HCT116 (cell line): ENCODE measurements at places on chromosomes 2 and 18.

GRCh38 chr2:157497638-157498314 lies 53.9 kb upstream of the CYTIP start:
- peak; percentile 13 for DNase-seq

DNA sequence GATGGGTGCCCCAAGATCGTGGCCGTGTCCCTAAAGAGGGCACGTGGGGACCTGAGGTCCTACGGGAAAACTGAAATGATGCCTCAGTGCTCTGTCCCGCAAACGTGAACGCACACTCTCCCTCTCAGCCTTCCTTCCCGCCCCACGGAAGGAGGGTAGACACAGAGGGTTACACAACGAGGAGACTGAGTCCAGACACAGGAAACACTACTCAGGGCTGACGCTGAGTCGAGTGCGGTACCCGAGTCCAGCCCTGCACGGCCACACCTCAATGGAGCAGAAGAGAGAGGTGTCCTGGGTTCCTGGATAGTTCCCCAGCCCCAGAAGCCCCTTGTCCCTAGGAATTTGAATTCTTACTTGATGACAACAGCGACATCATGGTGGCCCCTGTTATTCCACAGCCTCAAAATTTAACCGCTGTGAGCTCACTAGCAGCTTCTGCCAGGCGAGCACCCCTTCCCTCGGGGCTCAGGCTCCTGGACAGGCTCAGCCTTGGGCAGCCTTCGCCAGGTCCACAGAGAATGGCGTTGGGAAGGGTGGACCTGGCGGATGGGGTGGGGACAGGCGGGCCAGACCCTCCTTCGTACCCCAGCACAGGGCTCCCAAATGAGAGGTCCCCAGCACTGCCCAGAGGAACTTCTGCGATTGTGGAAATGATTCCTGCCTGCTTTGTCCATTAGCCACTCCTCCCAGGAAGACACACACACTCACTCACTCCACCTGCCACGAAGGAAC lies 980 bp upstream of the RNPEPL1 start:
- DNase-seq, result no peak

GRCh38 chr2:17191223-17191622 lies 327.0 kb downstream of the RAD51AP2 start:
- no peak for DNase-seq

GRCh38 chr2:215880970-215881369 lies 132.4 kb downstream of the MREG start:
- no peak for DNase-seq

DNA sequence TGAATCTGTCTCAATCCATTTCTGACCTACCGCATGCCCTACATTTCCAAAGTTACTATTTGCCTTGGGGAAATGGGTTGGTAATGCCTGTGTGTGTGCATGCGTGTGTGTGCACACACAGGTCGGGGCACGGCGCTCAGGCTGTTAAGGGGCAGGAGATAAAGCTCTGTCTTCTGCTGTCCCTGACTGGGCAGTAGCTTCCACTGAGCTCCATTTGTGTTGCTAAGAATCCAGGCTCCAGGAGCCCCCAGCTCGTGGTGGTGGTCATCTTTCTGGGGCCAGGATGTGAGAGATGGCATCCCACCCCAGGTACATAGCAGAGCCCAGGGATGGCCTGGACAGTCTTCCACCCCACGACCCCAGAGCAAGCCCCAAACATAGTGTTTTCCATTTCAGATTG lies 66.7 kb upstream of the HS6ST1 start:
- no peak for DNase-seq

- DNase-seq, result no peak
These were observed 76.2 kb downstream of the CDK15 start for GRCh38 chr2:201882353-201883090.

DNA sequence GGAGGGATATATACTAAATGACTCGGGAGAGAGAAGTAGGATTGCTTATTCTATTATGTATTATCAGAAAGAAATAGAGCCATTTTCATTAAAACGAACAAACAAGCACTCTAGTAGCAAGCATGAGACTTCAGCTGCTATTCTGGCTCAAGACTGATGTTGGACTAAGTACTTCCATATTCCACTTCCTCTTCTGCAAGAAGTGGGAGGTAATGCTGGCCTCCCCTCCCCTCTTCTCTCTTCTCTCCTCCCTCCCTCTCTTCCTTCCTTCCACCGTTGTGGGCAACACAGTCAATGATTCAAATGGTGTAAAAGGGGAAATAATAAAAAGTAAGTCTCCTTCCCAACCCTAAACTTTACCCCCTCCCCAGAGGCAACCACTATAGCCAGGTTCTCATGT lies 62.6 kb downstream of the EMX1 start:
- DNase-seq, result no peak

- DNase-seq, result no peak
These were observed 14.7 kb upstream of the SLC4A3 start for GRCh38 chr2:219612577-219613286.

DNA sequence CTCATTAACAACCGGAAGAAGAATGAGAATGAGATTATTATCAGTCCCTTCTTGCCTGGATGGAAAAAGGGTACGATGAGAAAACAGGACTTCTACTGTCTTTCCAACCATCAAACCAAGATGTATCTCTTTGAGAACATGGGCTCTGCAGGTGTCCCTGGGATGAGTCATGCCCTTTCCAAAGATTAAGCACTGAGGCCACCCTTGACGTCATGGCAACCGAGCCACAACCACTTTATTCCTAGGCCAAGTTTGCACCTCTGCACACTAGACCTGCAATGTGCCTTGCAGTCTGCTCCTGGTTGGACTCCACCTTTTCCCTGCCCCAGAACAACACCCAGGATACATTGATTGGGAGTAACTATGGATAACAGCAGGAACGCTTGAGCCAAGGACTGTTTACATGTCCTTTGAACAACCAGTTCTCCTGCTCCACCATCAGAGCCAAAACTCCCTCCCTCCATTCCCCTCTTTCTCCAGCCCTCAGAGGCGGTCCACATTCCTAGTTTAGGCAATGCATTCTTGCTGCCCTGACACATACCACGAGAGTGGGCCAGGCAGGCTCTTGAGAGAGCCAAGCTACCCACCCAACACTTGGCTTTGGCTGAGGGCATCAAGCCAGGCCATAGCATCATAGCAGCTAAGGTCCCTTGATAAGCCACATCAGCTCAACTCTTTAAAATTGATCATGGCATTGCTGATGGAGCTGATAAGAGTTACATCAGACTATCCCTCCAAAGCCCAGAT lies 310.7 kb downstream of the TNS1 start:
- DNase-seq, result no peak

- no peak for DNase-seq
These were observed 13.7 kb upstream of the MGAT4A start for GRCh38 chr2:98744595-98744994.

GRCh38 chr2:240112914-240113690 lies 23.0 kb downstream of the COPS9 start:
- no peak for DNase-seq

DNA sequence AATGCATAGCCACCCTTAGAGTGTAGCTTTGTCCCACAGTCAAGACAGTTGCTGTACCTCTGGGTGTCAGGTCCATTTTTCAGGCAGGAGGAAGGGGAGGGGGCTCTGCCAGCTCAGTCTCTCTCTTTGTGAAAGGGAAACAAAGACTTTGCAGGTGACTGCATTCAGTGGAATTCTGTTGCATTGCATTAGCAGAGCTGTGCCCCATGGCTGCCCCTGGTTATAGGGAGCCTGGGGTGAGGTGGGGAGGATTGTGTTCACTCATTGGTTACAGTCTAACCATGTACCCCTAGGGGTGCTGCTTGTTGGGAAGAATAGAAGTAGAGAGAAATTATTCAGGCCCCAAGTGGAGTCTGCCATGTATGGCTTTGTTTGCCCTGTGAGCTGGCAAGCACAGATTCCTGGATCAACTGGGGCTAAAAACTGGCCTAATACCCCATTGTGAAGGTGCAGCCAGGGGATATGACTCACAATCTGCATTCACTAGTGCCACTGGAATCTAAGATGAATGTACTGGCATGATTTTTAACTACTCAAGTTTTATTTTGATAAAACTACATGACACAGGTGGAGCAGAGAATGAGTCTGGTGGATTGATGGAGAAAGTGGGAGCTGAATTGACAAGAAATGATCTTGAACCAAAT lies 118.4 kb downstream of the SH3BP4 start:
- DNase-seq, result no peak

DNA sequence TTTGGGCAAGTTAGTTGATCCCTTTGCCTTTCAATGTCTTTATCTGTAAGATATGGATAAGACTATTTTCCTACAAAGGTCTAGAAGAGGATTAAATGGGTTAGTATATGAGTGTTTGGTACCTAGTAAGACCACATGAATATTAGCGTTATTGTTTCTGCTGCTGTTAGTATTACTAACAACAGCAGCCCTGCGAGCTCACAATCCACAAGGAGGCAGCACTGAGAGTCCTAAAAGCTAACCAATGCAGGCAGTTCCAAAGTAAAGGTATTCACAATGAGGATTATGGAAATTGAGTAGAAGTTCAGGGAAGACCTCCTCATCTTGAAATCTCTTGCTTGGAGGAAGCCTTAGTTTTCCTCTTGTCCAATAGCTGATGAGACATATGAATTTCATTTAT lies 248.9 kb downstream of the TDRD15 start:
- no peak for DNase-seq

- DNase-seq, result no peak
These were observed 59.2 kb downstream of the RPL37A start for GRCh38 chr2:216557820-216558219.

GRCh38 chr2:144578099-144578498 lies 58.2 kb upstream of the ZEB2 start:
- DNase-seq, result no peak

DNA sequence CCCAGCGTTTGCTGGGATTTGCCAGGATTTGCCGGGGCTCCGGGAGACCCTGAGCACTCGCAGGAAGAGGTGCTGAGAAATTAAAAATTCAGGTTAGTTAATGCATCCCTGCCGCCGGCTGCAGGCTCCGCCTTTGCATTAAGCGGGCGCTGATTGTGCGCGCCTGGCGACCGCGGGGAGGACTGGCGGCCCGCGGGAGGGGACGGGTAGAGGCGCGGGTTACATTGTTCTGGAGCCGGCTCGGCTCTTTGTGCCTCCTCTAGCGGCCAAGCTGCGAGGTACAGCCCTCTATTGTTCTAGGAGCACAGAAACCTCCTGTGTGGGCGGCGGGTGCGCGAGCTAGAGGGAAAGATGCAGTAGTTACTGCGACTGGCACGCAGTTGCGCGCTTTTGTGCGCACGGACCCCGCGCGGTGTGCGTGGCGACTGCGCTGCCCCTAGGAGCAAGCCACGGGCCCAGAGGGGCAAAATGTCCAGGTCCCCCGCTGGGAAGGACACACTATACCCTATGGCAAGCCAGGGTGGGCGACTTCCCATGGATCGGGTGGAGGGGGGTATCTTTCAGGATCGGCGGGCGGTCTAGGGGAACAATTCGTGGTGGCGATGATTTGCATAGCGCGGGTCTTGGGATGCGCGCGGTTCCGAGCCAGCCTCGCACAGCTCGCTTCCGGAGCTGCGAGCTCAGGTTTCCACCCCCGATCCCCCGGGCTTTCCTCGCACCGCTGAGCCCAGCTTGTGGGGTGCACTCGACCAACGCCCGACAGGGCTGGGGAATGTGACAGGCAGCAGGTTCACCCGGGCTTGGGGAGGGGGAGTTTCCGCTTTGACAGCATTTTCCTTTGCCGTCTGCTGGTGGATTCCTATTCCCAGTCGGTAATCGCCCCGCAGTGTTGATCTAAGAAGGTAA lies 2.8 kb downstream of the ONECUT2 start:
- peak; percentile 40 for DNase-seq

DNA sequence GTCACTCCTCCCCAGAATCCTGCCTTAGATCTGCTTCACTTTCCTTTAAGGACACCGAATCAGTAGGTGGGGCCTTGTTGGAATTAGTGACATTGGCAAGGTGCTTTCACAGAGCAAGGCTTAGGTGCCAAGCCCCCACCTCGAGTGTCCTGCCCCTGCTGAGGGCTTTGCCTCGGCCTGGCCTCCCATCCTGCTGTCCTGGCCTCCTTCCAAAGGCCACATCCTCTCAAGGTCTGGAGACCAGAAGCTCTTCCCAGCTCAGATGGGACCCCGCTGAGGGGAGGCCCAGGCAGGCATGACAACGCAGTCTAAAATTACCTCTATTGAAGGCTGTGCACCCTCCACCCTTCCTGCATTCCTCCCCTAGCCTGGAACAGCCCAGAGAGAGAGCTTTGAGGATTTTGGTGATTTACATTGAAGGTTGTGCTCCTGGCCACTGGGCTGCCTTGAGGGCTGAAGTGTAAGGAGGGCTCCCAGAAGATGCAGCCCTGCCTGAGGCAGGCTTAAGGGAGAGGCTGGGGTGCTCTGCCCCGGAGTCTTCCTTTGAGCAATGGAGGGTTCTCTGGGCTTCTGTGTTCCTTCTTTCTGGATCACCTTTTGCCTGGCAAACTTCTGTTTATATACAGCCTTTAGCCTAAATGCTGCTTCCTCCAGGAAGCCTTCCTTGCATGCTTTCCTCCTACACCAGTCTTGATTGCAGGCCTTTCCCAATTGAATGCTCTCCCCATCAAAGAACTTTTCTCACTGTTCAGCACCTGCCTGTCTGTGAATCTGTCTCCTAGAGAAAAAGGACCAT lies 154.4 kb downstream of the DDX1 start:
- DNase-seq, result no peak

DNA sequence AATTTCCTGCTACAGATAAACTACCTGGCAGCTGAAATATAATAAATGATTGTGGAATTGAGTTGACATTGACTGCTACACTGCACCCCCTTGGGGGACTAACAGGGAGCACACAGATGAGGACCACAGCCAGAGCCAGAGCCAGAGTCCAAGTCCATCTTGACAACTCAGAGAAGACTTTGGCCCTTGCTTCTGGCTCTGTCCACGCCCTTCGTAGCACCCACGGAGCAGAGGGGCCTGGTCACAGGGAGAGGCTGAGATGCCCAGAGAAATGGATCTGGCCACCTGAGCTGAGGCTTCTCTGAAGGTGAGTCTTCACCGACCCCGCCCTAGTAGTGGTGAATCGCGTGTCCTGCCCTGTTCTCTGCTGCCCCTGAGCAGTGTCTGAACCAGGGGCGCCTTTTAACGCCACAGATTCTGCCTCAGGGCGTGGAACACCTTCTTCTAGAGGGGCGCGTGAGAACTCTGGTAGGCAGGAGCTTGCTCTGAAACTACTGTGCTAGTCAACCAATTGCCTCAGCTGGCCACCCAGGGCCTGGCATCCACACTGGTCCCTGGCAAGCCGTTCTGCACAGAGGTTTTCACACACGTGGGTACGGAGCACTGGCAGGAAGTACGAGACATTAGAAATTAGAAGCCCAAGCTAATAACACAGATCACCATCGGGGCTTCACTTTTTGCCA lies 35.7 kb upstream of the MAT2A start:
- DNase-seq, result no peak

- DNase-seq, result no peak
These were observed 39.5 kb downstream of the CERS6 start for GRCh38 chr2:168495524-168495923.
